DMS79 treated with DMSO at 0.1 percent for 48 hours (cell line): ENCODE measurements at places on chromosomes 7 and 10.

DNA sequence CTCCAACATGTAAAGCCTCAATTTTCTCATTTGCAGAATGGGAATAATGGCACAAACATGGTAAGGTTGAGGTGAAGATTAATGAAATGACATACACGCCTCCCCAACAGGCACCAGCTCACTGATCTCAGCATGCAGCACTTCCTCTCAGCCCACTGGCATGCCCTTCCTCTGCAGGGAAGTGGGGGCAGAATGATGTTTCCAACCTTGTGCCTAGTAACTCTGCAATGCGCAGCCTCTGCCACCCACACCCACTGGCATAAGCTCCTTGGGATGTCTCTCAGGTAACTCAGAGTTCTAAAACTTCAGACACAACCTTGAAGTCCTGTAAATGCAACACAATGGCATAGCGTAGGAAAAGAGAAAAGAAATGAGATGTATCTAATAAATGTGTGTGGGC lies 540.7 kb downstream of the HTR7 start:
- no peak for DNase-seq

DNA sequence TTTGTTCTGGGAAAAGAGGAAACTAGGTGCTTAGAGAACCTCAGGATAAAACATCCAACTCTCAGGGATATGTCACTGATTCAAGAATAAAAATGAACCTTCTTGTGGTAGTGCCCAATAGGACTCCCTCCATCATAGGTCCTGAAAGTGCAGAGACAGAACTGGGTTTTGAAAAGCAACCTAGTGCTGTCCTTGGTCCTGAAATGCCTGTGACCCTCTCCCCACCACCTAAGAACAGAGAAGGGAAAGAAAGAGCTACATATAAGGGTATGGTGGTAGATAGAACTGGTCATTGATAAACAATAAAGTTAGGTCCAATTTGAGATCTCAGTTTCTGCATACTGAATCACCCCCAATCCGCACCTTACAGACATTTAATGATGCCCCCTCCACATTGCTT lies 953.3 kb downstream of the XPNPEP1 start:
- DNase-seq, result no peak

DNA sequence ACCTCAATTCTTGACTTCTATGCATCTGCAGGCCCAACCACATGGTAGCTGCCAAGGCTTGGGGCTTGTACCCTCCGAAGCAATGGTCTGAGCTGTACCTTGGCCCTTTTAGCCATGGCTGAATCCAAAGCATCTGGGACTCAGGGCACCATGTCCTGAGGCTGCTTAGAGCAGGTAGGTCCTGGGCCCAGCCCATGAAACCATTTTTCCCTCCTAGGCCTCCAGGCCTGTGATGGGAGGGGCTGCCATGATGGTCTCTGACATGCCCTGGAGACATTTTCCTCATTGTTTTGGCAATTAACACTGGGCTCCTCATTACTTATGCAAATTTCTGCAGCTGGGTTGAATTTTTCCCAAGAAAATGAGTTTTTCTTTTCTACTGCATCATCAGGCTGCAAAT lies 417.8 kb upstream of the LRRN3 start:
- no peak for DNase-seq

DNA sequence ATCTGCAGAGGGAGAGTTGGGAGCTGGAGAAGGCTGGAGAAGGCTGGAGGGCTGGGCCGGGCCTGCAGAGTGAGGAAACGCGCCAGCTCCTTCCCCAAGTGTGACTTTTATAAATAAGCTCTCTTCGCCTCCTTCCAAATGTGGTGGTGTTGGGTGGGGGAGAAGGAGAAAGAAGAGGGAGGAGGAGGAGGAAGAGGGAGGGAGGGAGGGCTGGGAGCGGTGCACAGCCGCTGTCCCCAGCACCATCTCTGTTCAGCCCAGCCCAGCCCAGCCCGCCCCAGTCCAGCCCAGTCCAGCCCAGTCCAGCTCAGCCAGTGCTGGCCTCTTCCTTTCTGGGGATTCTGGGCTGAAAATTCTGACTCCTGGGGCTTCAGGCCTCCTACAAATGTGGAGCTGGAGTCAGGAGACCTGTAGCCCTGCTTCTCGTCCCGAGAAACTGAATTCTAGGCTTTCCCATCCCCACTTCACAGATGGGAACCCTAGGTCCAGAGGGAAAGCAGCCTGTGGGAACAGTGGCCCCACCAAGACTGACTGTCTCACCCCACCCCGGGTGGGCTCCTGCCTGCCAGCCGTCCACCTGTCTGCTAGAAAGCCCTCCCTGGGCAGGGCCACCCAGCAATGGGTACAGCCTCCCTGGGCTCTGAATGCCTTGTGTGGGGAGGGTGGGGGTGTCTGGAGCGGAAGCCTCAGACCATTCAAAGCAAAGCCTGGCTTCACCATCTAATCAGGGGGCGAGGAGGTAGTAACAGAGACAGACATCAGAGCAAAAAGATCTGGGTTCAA lies 2.3 kb downstream of the STX1A start:
- no peak for DNase-seq

DNA sequence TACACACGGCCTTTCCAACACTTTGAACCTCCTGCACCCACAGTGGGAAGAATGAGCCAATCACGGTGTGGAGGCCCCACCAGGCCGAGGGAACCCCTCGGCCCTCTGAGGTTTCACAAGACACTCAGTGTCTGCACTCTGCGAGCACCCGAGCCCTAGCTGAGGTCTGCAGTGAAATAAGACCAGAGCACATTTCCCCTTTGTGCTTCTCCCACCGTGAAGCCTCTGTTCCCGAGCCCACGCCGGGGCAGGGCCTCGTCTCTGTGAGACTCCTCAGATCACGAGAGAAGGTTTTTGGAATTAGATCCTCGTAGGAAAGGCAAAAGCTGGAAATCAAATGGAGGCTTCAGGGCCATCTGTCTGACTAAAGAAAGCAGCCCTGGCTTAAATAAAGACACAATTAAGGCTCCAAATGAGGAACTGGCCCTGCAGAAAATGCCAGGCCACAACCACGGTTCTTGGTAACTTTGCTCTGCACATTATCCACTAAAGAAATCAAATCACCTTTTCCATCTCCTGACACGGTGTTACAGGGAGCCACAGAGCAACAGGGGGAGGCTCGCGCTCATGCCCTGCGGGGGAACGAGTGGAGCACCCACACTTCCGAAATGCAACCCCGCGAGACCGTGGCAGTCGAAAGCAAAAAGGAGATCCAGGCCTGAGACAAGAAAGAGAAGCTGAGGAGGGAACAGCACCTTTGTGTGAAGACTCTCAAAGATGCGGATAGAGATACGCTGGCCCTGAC lies 43.7 kb downstream of the FAM53B start:
- no peak for DNase-seq

GRCh38 chr10:98131619-98132018 lies 2.8 kb upstream of the R3HCC1L start:
- no peak for DNase-seq

DNA sequence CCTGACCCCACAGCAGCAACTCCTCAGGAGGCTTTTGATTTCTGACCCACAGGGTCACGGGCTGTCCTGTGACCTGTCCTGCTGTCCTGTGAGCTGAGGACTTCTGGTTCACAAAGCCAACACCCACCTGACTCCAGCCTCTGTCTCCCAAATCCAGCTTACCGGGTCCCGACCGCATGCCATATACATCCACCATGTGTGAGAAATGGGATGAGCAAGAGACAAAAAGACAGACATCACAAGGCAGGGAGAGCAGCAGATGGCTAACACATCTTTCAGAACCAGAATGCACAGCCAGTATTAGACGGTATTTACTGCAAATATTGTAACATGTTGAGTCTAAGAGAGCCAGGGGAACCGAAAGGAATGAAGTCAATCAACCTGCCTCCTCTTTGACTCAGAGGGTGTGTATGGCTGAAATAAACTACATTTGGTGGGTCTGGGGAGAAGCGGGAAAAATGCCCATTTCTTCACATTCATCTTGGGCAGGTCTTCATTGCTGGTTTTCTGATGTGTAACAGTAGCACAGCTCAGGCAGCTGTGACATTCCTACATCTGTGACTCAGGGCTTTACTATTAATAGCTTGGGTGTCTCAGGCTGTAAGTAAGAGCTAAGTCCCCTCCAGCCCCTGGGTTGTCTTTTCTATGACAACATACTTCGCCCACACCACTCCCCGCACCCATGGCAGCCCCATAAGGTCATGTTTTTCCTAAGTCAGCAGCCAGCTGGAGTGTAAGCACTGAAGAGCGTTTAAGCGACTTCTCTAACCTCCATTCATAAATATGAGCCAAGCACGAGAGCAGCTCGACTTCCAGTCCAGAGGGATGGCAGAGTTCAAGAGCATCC lies 25.0 kb downstream of the ABLIM1 start:
- DNase-seq, result peak; percentile 46

- DNase-seq, result no peak
Measured at GRCh38 chr7:137601642-137602041, 245.1 kb downstream of the DGKI start.

DNA sequence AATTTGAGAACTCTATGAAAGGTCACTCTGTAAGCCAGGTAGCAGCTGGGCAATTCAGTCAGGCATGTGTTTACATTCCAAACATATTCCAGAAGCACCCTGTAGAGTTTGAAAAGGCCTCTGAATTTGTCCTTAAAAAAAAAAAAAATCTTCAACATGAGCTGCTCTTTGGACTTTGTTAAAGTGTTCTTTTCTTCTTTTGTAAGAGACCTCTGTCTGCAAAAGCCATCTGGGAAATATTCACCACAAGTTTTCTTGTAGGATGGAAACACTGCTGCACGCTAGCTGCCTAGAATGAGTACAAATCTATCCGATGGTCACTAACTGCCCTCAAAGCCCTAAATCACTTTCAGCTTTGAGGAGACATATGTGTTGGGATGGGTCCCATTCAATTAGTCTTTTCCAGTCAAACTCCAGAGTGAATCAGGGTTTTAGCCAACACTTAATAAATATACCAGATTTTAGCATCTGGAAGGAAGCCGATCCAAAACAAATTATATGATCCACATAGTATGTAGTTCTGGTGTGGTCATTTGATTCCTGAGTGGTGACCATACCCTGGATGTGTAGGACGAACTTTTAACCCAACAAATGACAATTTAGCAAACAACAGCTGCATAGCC lies 85.9 kb downstream of the CD36 start:
- DNase-seq, result no peak

GRCh38 chr10:1657479-1657878 lies 79.8 kb downstream of the ADARB2 start:
- DNase-seq, result no peak

DNA sequence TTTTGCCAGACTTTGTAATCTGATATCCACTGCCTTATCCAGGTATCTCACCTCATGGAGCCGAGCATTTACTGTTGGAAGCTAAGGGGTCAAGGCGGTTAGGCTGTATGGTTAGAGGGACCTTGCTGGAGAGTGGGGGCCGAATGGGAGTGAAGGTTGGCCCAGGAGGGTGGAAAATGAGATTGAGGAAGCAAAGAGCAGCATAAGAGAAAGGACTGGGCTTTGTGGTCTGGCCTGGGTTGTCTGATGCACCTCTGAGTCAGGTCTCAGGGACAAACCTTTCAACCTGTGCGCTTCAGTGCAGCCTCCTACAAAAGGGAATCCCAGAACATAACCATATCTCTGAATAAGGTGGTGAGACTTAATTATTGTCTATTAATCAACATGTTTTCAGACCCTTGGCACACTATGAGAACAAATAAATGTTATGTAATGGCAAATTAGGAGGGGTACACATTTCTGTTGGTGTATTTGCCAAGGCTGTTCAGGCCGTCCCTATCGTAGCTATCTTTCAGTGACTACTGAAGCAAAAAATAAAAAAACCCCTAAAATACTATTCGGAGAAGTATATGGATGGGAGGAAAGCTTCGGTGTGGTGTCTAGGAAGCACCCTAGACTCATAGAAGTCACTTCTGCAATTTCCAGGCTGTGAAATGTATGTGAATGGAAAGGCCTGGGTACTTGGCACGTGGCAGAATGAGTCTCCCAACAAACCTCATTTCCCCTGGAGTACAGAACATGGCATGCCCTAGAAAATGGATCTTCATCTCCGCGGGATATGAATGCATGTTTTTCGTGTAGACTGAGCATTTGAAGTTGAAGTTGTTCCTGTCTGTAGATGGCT lies 4.3 kb downstream of the CAMK1D start:
- peak; percentile 3 for DNase-seq

DNA sequence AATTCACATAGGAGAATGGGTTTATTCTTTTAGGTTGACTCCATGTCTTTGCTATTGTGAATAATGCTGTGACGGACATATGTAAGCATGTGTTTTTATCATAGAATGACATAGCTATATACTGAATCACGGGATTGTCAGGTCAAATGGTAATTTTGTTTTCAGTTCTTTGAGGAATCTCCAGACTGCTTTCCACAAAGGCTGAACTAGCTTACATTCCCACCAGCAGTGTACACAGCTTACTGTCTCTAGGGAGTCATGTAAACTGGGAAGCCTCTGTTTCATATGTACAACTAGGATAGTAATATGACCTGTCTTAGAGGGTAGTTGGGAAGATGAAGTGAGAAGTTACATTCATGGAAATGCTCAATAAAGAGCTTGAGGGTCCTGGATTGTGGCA lies 6.8 kb upstream of the C10orf120 start:
- DNase-seq, result no peak

- no peak for DNase-seq
Measured at GRCh38 chr10:59068581-59069191, 107.8 kb upstream of the PHYHIPL start.

- DNase-seq, result no peak
Measured at GRCh38 chr10:53978301-53978700, 822.7 kb downstream of the PCDH15 start.

- DNase-seq, result no peak
Measured at GRCh38 chr10:100311298-100311697, 18.7 kb downstream of the PKD2L1 start.

- no peak for DNase-seq
Measured at GRCh38 chr7:20223356-20223755, 6.2 kb upstream of the MACC1 start.

GRCh38 chr7:102927312-102927933 lies 14.6 kb downstream of the LRRC17 start:
- no peak for DNase-seq

- no peak for DNase-seq
Measured at GRCh38 chr10:99235658-99236626, at the start of gene HPSE2. HPSE2 (minus strand) TSS chr10:99235852.

DNA sequence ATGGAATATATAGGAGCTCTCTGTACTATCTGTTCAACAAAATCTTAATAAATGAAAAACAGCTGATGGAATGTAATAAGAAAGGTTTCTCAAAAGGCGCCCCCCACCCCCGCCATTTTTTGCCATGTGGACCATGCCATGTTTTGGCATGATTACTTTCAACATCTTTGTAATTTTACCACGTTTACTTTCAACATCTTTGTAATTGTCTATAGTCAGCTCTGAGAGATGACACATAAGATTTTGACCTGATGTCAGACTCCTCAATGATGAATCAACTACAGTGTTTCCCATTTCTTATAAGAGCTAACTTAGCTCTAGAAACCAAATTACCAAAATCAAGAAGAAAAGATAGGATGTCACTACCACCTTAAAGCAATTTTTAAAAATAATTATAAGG lies 144.9 kb upstream of the AHR start:
- no peak for DNase-seq

GRCh38 chr10:5584895-5585516 lies 60.2 kb downstream of the CALML3 start:
- peak; percentile 31 for DNase-seq

DNA sequence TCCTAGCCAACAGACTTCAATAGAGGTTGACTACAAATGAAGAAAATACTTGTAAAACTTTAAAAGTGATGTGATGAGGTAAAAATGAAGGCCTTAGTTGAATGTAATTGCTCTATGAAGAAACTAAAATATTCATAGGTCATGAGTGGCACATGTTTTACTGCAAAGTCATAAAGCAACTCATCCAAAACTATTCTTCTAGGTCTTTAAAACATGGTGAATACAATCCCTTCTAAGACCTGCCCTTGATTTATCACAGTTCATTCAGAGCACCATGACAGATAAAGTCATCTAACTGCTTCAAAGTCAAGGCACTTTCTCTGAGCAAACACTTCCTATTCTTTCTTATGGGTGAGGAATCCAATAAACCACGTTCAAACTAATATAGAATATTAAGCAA lies 713.5 kb downstream of the SORCS1 start:
- DNase-seq, result no peak
